ENCODE measurements at places on chromosomes 2 and 18.

- peaks cover 2% of the 10 kb centered on the region for H3K4me1 ChIP-seq
- H3K27ac ChIP-seq, result no peak overlapping the region
- no peak overlapping the region for H3K4me3 ChIP-seq
- no peak for DNase-seq
- H3K27me3 ChIP-seq, result no peaks in the 10 kb centered on the region
Measured at GRCh38 chr2:191961556-191961955, 114.7 kb upstream of the CAVIN2 start.

DNA sequence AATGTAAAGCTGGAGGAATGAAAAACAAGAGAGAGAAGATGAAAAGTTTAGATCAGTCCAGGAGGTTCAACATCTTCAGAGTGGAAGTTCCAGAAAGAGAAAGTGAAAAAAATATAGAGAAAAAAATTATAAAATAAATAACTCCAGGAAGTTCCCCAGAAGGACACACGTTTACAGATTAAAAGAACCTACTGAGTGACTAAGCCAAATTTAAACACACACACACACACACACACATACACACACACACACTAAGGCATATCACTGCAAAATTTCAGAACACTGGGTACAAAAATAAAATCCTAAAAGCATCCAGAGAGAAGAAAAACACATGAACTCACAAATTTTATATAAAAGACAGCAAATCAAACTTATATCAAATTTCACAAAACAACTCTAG is 85.9 kb upstream of the PMAIP1 start:
- H3K4me1 ChIP-seq, result no peaks in the 10 kb centered on the region
- H3K4me3 ChIP-seq, result no peak overlapping the region
- H3K27me3 ChIP-seq, result peaks cover 18% of the 10 kb centered on the region
- DNase-seq, result no peak
- H3K27ac ChIP-seq, result no peak overlapping the region

DNA sequence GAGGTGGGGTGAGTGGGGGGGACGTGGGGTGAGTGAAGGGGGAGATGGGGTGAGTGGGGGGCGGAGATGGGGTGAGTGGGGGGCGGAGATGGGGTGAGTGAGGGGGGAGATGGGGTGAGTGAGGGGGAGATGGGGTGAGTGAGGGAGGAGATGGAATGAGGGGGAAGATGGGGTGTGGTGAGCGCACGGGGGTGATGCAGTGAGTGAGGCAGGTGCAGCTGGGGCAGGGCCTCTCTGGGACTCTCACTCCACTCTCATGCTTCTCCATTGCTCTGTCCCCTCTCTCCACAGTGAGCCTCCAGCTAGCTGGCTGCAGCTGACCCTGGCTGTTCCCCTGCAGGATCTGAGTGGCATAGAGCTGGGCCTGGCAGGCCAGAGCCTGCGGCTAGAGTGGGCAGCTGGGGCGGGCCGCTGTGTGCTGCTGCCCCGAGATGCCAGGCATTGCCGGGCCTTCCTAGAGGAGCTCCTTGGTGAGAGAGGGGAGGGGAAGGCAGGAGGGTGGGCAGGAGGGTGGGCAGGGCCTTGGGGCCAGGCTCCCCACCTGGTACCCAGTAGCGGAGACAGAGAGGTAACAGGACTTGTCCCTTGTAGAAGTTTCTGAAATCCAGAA is 13.9 kb upstream of the SLC4A3 start:
- no peak overlapping the region for H3K4me3 ChIP-seq
- peaks cover 12% of the 10 kb centered on the region for H3K4me1 ChIP-seq

DNA sequence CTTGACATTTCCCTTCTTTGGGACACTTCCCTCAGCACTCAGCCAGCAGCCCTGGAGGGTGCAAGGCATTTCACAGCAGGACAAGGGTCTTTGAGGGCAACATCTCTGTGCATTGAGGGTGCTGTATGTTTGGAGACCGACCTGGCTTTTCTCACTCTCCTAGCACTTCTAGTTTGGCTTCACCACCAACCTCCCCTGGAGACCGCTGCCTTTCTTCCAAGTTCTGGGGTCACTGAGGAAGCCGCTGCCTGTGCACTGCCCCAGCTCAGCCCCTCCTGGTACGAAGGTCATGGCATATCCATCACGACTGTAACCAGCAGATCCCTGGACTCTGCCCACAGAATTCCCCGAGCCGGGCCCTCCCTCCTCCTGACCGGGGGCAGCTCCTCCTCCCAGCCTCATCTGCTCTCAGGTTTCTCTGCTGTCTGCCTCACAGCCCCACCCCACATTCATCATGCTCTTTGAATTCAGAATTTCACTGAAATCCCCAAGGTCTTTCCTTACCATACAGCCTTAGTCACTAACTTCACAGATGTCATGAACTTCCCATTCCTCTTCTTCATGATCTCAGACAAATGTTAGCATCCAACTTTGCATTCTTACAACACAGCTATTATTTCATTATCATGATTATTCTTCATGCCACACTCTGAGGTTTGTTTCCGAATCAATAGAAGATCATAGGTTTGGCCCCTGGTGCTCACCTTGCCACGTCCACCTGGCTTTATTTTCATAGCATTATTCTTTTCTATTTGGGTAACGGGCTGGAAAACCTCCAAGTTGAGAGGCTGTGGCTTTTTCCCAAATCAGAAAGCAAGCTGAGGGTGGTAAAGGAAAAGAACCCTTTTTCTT is 113.0 kb upstream of the COPS8 start:
- H3K4me3 ChIP-seq, result no peak overlapping the region
- no peaks in the 10 kb centered on the region for H3K4me1 ChIP-seq
- peaks cover 15% of the 10 kb centered on the region for H3K27me3 ChIP-seq
- no peak overlapping the region for H3K27ac ChIP-seq
- no peak for DNase-seq

DNA sequence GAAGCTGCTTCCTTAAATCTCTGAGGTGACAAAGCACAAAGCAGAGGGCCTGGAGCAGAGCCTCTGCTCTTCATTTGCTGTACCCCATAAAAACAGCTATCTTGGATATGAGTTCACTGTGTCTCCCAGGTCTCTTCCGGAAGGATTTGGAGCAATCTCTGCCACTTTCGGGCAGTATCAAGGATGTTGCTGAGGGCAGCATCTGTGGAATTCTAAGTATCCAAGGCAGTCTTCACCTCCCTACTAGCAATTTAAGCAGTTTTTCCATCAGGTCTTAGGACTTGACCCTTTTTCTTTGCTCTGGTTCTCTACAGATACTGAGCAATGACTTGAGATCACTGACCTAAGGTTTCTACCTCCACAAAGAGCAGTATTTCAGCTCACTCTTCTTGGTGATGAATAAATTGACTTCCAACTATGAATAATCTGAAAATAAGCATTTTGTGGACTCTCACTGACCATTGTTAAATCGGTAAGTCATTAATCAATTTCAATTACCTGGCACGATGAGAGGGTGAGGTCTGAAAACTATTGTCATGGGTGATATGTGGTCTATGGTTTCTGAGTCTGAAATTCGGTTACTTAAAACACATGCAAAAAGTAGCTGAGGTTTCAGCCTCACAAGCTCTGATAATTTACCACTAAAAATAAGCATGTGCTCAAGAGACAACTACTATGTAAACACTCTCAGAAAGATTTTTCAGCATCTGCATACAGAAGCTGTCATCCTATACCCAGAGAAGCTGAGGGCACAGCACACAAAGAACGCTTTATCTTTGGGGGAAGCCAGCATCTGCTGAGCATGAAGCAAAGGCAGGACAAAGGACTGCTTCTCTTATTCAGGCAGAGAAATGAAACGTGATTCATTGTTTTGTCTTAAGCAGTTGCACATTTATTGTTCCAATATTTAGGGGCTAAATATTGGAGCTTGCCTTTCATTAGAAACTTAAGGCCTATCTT is 32.1 kb upstream of the SPATS2L start:
- DNase-seq, result no peak
- H3K36me3 ChIP-seq, result no peaks in the 10 kb centered on the region
- H3K27ac ChIP-seq, result no peak overlapping the region
- no peak overlapping the region for H3K4me3 ChIP-seq

DNA sequence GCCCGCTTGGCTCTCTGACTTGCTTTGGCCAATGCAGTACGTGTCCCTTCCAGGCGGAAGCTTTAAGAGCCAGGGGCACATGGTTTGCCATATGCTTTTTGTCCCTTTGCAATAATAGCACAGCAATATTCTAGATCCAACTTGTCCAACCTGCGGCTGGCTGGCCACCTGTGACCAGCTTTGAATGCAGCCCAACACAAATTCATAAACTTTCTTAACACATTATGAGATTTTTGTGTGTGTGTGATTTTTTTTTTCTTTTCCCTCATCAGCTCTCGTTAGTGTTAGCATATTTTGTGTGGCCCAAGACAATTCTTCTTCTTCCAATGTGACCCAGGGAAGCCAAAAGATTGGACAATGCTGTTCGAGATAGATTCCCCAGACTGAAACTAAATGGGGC is 119.3 kb upstream of the SIX3 start:
- no peak for DNase-seq
- H3K27me3 ChIP-seq, result peaks cover 3% of the 10 kb centered on the region
- H3K4me3 ChIP-seq, result no peak overlapping the region
- no peaks in the 10 kb centered on the region for H3K36me3 ChIP-seq
- H3K27ac ChIP-seq, result no peak overlapping the region
- no peaks in the 10 kb centered on the region for H3K4me1 ChIP-seq

- H3K4me3 ChIP-seq, result no peak overlapping the region
- peaks cover 5% of the 10 kb centered on the region for H3K4me1 ChIP-seq
- no peaks in the 10 kb centered on the region for H3K36me3 ChIP-seq
- peaks cover 19% of the 10 kb centered on the region for H3K27me3 ChIP-seq
- H3K27ac ChIP-seq, result no peak overlapping the region
Measured at GRCh38 chr2:60570251-60570650, 16.8 kb upstream of the BCL11A start.

GRCh38 chr2:28419443-28420270 is 27.0 kb downstream of the FOSL2 start:
- DNase-seq, result no peak
- peaks cover 7% of the 10 kb centered on the region for H3K4me1 ChIP-seq
- H3K27me3 ChIP-seq, result peaks cover 3% of the 10 kb centered on the region
- H3K4me3 ChIP-seq, result no peak overlapping the region
- peaks cover 2% of the 10 kb centered on the region for H3K36me3 ChIP-seq
- H3K27ac ChIP-seq, result no peak overlapping the region

- no peaks in the 10 kb centered on the region for H3K36me3 ChIP-seq
- DNase-seq, result no peak
- no peaks in the 10 kb centered on the region for H3K4me1 ChIP-seq
- H3K27ac ChIP-seq, result no peak overlapping the region
- no peak overlapping the region for H3K4me3 ChIP-seq
Measured at GRCh38 chr2:199778655-199779054, 72.3 kb downstream of the FTCDNL1 start.

DNA sequence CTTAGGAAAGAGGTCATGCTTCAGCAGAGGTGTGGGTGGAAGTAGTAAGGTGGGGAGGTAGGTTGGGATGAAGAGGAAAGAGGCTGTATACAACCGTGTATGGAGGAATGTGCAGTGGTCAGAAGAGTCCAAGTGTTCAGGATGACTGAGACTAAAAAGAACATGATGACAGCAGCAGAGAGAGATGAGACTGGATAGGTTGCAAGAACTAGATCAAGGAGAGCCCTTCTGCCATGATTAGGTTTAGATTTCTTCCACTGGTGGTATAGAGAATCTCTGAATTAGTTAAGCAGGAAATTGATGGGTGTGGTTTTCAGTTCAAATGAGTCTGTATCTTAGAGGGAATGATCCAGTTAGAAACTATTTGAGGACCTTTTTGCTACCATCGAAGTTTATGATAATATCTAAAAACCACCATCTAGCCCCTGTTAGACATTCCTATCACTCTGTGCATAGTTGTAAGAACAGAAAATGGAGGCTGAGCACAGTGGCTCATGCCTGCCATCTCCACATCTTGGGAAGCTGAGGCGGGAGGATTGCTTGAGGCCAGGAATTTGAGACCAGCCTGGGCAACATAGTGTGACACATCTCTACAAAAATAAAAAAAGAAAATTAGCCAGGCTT is 221.0 kb downstream of the LTBP1 start:
- H3K4me1 ChIP-seq, result no peaks in the 10 kb centered on the region
- no peak for DNase-seq
- no peak overlapping the region for H3K27ac ChIP-seq
- H3K27me3 ChIP-seq, result peaks cover 1% of the 10 kb centered on the region

- no peak overlapping the region for H3K27ac ChIP-seq
- H3K27me3 ChIP-seq, result no peaks in the 10 kb centered on the region
- H3K36me3 ChIP-seq, result no peaks in the 10 kb centered on the region
- no peak overlapping the region for H3K4me3 ChIP-seq
- no peak for DNase-seq
Measured at GRCh38 chr2:111684611-111685010, 199.4 kb downstream of the ANAPC1 start.

Measured in activated B cell treated with CpG ODN at 0.5 μM for 24 hours (primary cell).